ENCODE measurements at places on chromosomes 2 and 18. TPM values are rescaled to one million over a fixed set of nuclear protein-coding genes. Genes with fewer than 3 reads are reported as not detected.

- no peaks in the 10 kb centered on the region for H3K4me1 ChIP-seq
- no peak overlapping the region for H3K27ac ChIP-seq
- no peaks in the 10 kb centered on the region for H3K27me3 ChIP-seq
These were observed 57.3 kb downstream of the UNC50 start for GRCh38 chr2:98665677-98666076.

Gene HAAO
- total RNA-seq = 29.1 TPM

DNA sequence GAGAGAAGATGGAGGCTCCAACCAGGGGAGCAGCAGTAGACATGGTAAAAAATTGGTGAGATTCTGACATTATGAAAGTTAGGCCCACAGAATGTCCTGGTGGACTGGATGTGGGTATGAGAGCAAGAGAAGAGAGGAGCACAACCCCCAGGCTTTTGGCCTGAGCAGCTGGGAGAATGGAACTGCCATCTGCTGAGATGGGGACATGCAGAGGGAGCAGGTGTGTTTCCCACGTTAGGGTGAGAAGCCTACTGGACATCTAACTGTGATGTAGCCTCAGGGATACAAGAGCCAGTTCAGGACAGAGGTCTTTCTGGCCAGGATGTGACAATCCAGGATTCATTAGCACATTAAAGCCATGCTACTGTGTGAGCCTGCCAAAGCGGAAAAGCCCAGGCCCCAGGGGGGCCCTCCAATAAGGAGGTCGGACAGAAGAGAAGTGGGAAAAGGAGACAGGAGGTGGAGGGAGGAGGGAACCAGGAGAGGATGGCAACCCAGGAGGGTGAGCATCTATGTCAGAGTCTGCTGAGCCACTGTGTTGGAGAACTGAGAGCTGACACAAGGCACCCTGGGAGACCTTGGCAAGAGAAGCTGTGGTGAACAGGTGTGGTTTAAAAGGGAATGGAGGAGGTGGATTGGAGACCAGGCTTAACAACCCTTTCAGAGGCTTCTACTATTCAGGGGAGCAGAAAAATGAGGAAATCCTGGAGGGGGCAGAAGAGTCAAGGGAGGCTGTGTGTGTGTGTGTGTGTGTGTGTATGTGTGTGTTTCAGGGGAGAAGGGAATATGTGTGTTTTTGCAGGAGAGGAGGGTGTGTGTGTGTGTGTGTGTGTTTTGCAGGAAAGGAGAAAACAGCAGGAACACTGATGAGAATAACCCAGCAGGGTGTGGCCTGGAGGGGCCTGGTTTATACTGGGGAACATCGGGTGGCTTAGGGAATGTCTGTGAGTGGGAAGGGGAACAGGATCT, 10.5 kb downstream of the CYB5A start:
- H3K36me3 ChIP-seq = no peaks in the 10 kb centered on the region
- no peak overlapping the region for H3K27ac ChIP-seq
- no peak overlapping the region for H3K4me3 ChIP-seq
- no peaks in the 10 kb centered on the region for H3K27me3 ChIP-seq

- H3K4me3 ChIP-seq = no peak overlapping the region
- H3K27ac ChIP-seq = no peak overlapping the region
- no peaks in the 10 kb centered on the region for H3K4me1 ChIP-seq
- DNase-seq = no peak
- no peaks in the 10 kb centered on the region for H3K27me3 ChIP-seq
These were observed 340.7 kb downstream of the LPIN1 start for GRCh38 chr2:12087175-12087574.

Gene GAREM1
- total RNA-seq = 10.7 TPM

DNA sequence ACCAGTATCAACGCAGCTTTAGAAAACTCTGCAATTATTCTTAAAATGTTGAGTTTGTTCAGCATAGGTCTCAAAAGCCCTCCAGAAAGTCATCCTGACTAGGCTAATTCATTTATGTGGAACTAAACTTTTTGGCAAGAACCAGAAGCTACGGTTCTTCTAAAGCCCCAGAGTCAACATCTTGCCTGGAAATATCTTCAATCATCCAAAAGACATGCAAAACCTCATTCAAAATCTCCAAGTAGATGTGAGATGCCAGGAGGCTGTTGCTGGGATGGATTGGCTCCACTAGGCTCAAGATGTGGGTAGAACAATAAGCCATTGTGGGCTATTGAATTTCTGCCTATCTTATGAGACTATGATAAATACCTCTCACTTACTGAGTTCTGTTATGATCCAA, 2.1 kb upstream of the SCG2 start:
- H3K27ac ChIP-seq = no peak overlapping the region
- no peak for DNase-seq
